ENCODE measurements at places on chromosomes 3 and 15.

- no peak for DNase-seq
Measured at GRCh38 chr3:20071175-20071574, 30.9 kb downstream of the KAT2B start.

- DNase-seq, result no peak
Measured at GRCh38 chr3:172680684-172681083, 30.2 kb downstream of the NCEH1 start.

DNA sequence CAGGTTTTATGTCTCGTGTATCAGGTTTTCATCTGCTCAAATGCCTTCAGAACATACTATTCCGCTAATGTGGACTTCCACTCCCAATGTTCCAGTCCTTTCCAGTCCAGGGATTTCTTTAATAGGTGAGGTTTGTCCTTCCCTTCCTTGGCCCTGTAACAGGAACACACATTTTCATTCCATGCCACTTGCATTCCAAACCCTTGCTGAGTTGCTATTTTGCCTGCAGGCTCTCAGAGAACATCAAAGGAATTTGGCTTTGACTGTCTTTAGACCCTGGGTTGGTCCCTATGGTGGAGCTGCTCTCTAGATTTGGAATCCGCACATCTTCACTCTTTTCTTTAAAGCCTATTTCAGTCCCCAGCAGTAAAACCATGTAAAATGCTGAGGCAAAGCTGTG is 12.3 kb upstream of the ALCAM start:
- DNase-seq, result no peak

DNA sequence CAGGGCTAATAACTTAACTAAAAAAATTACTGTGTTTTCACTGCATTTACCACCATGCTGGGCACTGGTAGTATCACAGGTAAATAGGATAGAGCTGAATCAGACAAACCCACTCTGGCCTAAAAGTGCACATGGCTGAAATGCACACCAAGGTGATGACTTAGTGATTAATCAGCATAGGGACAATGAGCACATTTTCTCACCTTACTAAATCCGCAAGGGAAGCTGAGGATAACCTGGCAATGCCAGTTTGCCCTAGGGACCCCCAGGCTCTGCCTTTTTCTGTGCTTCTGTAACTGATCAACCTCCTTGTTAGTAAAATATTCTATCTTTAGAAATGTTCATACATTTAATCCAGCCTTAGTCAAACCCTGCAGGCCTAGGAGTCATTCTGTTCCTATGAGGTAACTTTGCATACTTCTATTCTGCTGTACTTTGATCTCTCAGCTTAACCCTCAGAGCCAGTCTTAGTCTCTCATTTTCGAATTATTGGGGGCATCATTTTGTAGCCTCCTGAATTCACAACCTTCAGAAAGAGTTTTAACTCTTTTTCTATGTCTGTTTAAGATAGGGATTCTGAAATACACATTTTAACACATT is 562.9 kb upstream of the KCNMB2 start:
- DNase-seq, result no peak

GRCh38 chr3:155956508-155957411 is 86.3 kb downstream of the GMPS start:
- no peak for DNase-seq

DNA sequence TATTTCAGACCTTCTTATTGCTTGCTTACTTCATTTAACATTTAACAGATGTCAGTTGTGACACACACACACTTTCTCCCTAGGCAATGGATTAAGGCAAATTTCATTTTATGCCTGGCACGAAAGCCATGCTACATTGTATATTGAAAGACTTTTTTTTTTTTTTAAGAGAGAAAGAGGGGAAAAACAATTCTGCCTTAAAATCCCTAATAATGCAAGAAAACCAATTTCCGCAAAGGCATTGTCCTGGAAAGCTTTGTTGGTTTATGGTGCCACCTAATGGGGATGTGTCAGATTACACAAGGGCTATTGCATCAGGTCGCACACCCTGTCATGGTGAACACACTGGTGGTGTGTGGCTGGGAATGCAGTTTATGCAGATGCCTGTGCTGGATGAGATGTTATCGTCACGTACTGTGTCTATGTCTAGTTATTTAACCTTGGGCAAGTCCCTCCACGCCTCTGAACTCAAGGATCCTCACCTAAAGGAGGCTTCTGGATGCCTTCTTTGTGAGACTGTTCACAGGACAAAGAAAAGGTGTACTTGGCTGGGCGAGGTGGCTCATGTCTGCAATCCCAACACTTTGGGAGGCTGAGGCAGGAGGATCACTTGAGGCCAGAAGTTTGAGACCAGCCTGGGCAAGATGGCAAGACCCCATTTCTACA is 37.3 kb upstream of the RFTN1 start:
- peak; percentile 80 for DNase-seq

DNA sequence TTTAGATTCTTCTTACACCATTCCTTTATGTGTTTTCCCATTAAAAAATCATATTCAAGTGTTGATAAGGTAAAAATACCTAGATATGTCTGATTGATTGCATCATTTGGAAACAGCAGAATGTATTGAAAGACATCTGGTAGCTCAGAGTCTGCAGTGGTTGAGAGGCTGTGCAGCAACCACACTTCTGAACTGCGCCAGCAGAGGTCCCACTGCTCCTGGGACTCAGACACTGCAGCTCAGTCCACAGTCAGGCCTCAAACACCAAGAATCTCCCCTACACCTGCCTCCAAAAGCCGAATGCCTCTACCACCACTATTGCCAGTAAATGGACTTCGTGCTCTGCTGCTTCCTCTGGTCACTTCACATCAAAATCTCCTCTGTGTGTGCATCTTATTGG is 176.9 kb upstream of the LMCD1 start:
- peak; percentile 60 for DNase-seq

GRCh38 chr3:151145713-151146070 is 57.3 kb downstream of the GPR171 start:
- no peak for DNase-seq

GRCh38 chr15:57122080-57122840 is 203.8 kb downstream of the TCF12 start:
- no peak for DNase-seq

- DNase-seq, result peak; percentile 71
Measured at GRCh38 chr3:123559040-123559861, 25.6 kb downstream of the HACD2 start.

DNA sequence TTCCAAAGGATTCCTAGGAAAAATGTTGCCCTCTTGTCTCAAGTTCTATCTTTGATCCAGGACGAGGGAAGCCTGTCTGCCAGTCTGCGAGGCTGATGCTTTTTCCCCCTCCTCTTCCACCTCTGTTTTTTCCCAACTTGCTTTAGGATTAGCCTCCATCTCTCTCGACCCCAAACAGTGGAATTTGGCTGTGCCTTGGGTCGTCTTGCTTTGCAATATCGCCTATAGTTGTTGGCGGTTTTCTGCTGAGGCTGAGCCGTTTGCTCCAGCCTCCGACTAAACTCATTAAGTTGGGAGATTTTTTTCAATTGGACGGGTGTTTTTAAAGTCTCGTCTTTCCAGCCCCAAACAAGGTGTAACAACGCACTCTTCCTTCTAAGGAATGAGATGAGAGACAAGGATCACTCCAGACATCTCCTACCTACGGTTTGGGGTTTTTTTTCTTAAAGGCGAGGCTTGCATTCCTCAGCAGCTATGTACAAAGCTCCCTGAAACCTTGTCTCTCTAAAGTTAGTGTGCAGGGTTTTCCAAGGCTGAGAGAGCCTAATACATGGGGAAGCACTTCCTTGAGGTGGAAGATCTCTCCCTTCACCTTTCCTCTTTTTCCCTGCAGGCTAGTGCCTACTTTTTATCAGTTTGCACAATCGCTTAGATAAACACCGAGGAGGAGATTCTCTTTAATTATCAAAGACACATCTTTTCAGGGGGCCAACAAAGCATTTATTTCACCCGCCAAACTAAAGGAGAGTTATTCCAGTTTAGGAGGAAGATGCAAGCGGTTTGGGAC is 4.8 kb upstream of the NR2F2 start:
- no peak for DNase-seq

DNA sequence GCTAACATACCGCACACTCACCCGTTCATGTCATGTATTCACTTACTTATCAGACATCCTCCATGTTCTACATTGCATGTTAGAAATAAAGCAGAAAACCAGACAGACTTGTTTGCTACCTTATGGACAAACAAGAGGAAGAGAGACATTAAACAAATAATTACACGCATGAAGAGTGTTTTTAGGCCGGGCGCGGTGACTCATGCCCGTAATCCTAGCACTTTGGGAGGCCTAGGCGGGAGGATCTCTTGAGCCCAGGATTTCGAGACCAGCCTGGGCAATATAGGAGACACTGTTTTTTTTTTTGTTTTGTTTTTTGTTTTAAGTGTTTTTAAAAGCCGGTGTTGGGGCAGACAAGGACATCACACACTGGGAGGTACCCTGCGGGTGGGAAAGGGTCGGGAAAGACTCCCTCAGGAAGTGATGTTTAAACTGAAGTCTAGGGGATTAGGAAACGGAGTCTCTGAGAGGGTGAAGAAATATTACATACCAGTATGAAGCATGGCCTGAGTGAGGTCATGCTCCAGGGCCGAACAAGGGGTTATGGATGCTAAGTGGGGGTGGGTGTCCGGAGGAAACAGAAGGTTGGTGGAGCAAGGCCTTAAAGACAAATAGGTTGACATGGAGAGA is 2.1 kb upstream of the USP3 start:
- no peak for DNase-seq

- DNase-seq, result no peak
Measured at GRCh38 chr3:171948674-171949073, 90.7 kb upstream of the FNDC3B start.

DNA sequence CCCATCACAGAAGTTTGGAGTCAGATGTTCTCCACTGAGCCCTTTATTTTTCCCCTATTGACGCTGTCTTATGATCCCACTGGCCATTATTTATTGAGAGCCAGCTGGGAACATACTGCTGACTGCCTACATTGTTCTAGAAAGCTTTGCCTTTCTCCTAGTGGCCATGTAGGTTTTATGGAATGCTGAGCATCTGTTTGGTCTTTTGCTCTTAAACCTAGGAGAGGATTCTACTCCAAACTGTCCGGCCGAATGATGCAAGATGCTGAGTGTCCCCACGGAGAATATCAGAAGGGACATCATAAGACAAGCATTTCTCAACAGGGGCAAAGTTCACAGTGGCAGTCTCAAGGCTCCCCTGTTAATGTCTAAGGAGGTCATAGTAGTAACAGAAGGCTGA is 171.4 kb downstream of the ARRDC4 start:
- no peak for DNase-seq

DNA sequence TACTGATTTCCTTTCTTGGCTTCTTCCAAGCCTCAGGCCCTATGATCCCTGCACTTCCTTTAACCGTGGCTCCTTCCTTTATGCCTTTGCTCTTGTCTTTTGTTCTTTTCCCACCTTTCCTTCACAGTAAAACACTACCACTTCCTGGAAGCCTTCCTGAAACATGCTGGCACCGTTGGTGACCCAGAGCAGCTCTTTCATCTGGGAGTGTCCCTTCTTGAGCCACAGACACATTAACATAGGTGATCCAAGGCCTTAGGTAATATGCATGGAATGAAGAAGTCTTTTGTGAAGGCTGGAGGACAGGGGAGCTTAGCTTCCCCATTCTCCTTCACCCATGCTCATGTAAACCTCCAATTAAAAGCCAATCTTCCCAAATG is 39.4 kb downstream of the AMOTL2 start:
- no peak for DNase-seq

DNA sequence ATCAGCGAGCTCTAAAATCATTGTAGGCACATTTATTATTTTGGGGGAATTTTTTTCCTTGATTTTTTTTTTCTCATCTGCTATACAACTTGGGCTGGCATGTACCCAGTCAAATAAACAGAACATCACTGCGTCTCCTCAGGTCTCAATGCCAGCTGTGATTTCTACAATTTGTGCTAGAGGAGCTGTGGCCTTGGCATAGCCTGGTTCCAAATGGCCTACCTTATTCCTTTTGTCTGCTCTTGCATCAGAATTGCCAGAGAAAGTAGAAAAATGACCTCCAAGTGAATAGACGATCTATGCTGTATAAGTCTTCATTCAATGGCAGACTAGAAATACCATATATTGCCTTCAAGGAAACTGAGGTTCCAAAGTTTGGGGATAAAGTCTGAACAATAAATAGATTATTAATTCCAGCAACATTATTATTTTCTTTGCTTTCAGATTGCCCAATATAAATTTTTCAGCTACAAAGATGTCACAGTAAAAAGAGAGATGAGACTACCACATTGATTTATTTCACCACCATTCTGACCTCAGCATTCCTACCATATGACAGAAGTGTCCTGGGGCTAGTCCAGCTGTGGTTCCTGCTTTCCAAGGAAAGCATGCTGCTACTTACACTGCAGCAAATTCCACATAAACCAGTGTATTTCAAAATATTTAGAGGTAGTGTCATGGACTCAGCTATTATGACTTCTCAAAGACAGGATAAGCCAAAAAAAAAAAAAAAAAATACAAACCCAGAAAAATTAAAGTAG is 493.9 kb upstream of the ZNF385D start:
- no peak for DNase-seq

GRCh38 chr3:56919137-56919796 is 117.5 kb upstream of the ARHGEF3 start:
- DNase-seq, result peak; percentile 39

- DNase-seq, result no peak
Measured at GRCh38 chr15:66022163-66022525, 152.9 kb downstream of the RAB11A start.

DNA sequence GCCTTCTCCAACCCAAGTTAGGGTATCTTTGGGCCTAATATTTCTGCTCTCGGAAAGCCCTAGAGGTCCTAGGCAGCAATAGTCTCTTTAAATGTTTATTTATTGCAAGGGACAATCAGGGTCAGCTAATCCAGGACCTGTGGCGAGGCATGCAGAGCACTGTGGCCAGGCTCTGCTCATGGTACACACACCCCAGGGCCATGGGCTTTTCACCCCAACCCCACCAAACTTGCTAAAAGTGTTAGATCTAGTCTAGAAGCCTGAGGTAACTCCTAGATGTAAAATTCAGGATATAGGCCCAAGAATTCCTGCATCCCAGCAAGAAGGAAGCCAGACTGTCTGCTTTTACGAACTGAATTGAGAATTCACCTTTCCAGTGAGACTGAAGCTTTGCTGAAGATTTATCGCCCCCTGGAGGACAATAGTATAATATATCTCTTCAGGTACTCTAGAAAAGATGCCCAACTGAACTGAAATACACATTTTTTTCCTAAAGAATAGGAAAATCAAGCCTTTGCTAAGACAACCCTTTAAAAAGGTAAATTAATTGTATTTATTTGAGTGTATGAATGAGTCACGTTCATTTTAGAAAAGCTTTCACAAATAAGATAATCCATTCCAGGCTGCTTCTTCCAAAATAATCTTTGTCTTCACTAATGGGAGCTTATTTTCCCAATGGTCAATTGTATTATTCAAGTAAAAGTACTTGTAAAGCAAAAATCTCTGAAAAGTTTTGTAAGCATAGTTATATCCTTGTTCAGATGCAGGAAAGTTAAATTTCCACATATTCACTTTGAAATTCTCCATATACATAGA is 89.8 kb downstream of the LRRC3B start:
- DNase-seq, result peak; percentile 14

DNA sequence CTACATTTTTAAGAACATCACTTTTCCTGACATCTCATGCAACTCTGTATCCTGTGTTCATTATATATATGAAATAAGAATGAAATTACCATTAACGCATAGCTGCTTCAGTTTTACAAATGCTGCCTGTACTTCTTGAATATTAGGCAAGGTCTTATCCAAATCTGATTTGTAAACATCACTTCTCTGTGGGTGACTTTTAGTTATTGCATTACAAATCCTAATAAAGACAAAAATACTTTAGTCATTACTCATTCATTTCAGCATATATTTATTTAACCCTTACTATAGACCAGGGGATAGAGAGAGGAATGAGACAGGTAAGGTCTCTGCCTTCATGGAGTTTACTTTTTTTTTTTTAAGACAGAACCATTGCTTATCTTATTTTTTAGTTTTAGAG is 36.8 kb downstream of the MTMR10 start:
- DNase-seq, result no peak

- DNase-seq, result no peak
Measured at GRCh38 chr15:93066834-93067648, 22.0 kb downstream of the RGMA start.

All from CD4-positive, alpha-beta T cell treated with Interleukin-4 for 4 hours (primary cell).